ENCODE measurements at places on chromosomes 1 and 21.

DNA sequence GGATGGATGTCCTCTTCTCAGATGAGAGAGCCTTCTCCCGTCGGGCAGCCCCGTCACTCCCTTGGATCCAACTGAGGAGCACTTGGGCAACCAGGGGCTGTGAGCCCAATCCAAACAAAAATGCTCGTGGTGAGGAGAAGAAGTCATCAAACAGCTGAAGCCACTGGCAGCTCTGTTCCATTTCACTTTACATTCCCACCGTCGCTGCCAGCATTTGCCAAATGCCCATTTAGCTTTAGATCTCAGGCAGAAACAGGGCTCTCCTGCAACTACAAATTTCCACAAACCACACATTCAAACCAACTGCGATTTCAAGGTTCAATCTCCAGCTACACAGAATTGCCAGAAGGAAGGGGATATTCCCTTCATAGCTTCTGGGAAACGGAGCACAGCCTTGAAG, 634.6 kb downstream of the SMYD3 start:
- DNase-seq: peak; percentile 24

GRCh38 chr1:89918794-89919155, 76.1 kb upstream of the ZNF326 start:
- no peak for DNase-seq

DNA sequence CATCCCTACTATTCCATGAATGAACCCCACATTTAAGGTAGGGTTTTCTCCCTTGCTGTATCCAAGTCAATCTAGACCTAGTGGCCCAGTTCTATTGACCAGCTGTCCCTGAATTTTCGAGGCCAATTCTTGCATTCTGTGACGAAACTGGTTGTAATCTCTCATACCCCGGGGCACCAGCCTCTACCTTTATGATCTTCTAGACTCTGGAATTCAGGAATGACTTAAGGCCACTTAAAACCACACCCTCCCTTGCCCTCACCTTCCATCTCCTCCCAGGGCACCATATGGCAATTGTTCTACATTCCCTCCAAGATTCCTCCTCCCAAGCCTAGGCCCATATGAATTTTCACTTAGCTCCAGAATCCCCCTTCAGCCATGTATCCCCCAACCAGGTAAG, 48.9 kb downstream of the RHOU start:
- no peak for DNase-seq

DNA sequence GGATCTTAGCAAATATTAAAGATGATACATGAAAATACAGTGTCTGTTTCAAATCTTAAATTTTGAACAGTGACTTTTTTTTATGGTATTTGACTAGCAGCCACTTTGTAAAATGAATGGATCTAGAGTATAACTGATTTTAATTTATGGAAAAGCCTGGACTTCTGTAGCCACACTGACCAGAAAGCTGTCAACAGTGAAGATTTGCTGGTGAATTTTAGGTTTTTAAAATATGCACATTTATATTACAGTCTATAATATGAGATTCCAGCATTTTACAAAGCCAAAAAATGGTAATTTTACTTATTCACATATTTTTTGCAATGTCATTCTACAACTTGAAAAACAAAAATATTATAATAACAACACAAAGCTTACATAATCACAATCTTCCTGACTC, 131.8 kb downstream of the NEGR1 start:
- no peak for DNase-seq

- DNase-seq: peak; percentile 23
Observed at GRCh38 chr1:213457186-213457585, 406.1 kb downstream of the RPS6KC1 start.

DNA sequence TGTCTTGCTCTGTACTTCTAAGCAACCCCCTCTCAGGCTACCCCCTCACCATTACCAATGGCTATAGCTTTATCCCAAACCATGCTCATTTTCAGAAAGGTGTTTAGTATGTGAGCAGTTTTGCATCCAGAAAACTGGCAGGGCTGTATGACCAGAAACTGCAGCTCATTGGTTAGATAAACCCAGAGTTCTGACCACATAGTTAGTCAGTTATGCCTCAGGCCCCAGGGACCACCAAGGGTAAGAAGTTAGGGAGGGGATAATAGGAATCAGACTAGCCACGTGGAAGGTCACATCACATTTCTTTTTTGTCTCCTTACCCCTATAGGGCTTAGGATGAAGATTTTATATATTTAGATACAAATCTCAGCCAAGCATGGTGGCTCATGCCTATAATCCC, 1.2 kb downstream of the ITGA10 start:
- DNase-seq: peak; percentile 65

DNA sequence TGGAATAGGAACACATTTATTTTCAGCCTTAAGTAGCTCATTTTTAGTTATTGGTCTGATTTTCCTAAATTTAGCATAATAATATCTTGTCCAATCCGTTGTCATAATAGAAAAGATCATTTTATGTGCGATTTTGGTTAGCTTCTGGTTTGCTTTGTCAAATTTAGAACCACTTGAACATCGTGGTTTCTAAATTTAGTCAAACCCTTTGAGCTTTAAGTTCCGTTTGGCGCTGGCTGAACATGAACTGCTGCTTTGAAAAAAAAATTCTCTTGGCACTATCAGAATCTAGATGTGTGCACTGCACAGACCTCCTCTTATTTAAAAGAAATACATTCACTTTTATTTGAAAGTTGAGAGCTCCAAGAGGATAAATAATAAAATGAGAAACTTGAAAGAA, 370.6 kb downstream of the PTPRC start:
- no peak for DNase-seq

DNA sequence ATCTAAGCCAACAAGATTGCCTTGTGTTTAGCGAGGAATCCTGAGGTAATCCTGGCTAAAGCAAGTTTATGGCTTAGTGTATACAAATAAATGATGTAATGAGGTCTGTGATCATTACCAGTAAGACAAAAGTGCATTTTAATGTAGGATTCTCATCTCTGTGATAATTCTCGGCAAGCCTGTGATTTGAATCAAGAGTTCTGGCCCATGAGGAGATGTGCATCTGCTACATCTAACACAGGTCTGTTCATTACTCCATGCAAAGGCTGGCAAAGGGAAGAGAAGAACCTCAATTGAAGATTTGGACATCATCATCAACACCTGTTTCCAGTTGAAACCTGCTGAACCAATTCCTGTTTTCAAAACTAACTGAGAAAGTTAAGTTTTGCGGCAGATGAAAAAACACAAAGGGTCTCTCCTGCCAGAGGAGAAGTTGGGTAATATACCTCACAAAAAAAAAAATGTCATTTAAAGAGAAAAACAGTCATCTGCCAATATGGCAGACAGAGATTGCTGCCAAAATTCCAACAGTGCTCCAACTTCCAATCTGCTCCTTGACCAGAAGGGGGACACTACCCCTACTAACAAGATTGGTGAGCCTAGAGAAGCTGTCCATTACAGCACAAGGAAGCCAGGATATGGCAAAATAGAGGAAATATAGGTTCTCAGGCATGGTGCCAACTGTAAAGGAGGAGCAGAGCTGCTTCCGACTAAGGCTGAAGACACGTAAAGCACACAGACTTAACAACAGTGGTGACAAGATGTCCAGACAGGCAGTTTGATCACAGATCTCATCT, 453.7 kb downstream of the TTLL7 start:
- no peak for DNase-seq

DNA sequence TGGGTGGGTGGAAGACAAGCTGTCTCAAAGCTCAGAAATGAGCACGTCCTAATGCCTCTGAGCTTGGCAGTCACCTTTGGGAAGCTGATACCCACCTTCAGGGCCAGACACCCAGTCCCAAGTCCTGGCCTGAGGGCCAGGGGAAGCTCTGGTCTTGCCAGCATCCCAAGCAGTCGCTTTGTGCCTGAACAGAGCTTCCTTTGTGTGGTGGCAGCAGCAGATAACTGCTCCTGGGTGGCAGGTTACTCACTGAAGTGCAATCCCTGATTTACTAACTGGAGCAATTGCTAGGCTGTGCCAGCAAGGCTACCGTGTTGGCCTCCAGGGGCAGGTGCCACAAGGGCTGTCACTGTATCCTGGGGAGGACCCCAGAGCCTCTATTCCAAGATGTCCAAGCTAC, 40.4 kb upstream of the GRHL3 start:
- DNase-seq: no peak

- DNase-seq: peak; percentile 82
Observed at GRCh38 chr1:31705080-31705866, 1.5 kb upstream of the COL16A1 start.

GRCh38 chr1:3231826-3232225, 162.8 kb downstream of the PRDM16 start:
- DNase-seq: no peak

Data from GM23248 (cell line).